G401 (cell line): ENCODE measurements at places on chromosomes 5 and 9.

GRCh38 chr9:110069326-110070248, 138.4 kb downstream of the C9orf152 start:
- DNase-seq, result no peak

- no peak for DNase-seq
These were observed 2.5 kb downstream of the DOK3 start for GRCh38 chr5:177507165-177507564.

GRCh38 chr5:135141303-135142268, 107.6 kb upstream of the PITX1 start:
- no peak for DNase-seq

- DNase-seq, result no peak
These were observed 333.8 kb upstream of the GRIN3A start for GRCh38 chr9:102072059-102072764.

GRCh38 chr9:80775530-80775929, 913.8 kb downstream of the TLE1 start:
- no peak for DNase-seq

DNA sequence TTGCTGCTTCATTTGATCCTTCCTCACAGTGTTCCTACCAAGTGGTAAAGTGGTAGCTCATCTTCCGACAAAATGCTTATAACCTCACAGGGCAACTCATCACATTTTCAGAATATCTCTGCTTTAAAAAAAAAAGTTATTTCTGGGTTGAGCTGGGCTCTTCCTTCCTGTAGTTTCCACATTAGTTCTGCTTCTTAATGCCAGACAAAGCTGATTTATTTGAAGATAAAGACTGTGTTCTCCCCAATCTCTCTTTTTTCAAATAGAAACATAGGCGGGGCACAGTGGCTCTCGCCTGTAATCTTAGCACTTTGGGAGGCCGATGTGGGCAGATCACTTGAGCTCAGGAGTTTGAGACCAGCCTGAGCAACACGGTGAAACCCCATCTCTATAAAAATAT, 273.1 kb downstream of the ACTL7B start:
- no peak for DNase-seq

DNA sequence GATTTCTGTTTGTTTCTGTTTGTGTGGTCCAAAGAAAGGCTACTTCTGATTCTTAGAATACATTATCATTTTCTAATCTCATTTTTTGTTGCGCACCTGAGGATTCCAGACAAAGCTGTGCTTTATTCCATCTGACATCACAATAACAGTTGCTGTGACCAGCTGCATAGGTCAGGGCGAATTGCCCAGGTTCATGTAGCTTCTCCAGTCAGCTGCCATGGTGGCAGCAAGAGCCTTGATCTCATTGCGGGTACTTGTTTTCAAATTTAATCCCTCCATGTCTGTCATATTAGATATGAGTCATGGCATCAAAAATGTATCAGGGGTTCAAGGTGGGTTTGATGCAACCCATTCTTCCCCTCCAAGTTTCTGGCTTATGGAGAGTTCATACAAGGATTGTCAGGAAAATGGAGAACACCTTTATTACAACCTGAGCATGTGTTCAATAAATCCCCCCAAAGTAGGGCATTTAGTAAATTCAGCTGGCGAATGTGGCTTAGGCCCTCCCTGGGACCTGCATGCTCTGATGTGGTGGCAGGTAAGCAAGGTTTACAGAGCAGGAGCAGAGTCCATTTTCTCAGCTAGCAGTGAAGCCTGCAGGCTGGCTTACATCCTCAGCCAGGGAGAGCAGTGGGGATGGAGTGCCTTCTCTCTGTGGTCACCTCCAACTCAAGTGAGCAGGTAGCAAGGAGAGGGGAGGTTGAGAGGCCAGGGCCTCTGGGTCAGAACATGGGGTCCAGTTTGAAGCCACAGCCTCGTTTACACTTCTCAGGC, 13.9 kb downstream of the CAVIN4 start:
- no peak for DNase-seq

GRCh38 chr9:123065196-123065595, 31.7 kb downstream of the GPR21 start:
- no peak for DNase-seq
